Ascending aorta (tissue), 2 donors: ENCODE measurements at places on chromosomes 3 and 15.
A peak's percentile ranks its signal among the peaks of the same experiment; 100 is the strongest.

DNA sequence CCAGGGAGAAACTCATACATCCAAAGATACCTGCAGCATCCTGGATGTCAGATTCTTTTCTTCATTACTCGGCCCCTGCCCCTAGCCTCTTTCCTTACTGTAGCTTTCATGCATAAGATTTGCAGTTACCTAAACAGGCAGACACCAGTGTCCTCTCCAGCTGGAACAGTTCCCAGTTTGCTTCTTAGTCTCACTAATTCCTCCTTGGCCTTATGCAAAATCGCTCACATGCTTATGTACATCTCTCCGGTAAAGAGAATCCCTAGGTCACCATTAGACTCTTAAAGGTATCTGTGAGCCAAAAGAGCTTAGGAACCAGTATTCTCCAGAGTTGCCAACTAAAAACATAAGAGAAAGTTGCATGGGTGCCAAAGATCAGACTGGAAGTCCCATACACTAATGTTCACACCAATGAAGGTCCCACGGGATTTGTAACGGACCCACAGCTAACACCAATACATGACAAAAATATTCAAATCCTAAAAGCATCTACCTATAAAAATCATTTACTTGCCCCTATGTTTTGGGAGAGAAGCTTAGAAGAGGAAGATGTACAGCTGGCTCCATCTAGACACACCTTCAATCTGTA lies 66.6 kb downstream of the CBLB start:
- DNase-seq = no peak

DNA sequence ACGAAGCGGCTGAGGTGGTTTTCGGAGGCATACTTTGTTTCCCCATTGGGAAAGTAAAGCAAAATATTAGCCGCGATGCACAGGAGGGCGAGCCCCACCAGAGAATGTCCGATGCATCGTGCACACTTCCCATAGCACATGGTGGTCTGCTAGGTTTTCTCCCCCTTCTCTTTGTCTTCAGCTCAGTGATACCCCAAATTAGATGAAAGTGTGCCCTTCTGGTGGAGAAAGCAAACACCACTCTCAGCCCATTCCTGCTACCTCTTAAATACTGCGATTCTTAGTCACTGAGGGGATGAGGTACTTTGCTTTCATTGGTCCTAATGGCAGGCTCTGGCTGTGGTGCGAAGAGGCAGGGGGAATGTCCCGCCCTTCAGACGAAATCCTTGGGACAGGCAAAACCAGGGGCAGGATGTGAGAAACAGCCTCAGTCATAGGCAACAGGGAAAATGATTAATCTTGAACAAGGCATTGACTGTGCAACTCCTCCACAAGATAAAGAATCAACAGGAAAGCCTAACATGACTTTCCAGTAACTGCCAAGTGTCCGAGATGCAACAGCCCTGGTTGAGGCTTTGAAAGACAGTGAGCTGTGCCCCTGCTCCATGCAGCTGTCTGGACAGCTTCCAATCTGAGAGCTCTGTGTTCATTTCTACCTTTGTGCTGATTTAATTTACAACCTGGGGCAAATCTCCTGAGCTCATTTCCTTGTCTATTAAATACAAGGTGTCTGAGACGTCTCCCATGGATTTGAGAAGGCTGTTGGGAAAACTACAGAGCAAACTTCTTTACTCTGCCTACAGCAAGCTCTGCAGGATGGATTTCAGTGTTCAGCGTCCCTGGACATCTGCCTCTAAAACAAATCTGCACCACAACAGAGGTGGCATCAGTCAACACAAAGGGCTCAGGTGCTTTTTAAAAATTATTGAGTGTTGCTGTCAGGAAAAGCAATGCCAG lies at the start of gene TM4SF1:
Gene TM4SF1, minus strand, starts transcription at position 242 of the 957 bp plus-strand sequence. Its CDS starts 102 bp downstream, at position 140.
- DNase-seq = peak; percentile 92

DNA sequence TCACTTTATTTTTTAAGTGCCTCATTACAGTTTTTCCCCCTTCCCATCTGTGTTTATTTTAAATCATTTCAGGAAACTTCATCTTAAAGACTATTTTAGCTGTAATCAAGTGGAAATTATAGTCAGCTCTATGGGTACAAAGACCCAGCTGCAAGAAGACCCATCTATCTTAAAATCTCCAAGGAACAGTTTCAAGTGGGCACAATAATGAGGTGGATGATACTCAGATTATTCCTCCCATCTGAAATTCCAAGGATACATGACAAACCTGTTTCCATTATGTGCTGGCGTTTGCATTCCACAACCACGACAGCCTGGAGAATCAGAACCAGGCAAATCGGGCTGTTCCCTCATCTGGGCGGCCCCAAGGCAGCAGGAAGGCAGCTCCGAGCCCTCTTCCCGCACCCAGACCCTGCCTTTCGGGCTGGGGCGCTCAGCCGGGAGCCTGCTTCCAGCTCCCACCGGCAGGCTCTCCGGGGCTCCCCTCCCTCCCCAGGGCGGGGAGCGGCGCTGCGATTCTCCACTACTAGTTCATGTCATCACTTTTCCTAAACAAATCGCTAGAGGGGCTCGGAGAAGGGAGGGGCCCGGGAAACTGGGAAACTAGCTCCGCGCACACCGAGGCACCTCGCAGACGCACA lies at the start of gene MGLL:
Gene MGLL, minus strand, starts transcription at position 475 of the 641 bp plus-strand sequence. Its CDS starts 197 bp downstream, at position 278.
- DNase-seq = no peak

DNA sequence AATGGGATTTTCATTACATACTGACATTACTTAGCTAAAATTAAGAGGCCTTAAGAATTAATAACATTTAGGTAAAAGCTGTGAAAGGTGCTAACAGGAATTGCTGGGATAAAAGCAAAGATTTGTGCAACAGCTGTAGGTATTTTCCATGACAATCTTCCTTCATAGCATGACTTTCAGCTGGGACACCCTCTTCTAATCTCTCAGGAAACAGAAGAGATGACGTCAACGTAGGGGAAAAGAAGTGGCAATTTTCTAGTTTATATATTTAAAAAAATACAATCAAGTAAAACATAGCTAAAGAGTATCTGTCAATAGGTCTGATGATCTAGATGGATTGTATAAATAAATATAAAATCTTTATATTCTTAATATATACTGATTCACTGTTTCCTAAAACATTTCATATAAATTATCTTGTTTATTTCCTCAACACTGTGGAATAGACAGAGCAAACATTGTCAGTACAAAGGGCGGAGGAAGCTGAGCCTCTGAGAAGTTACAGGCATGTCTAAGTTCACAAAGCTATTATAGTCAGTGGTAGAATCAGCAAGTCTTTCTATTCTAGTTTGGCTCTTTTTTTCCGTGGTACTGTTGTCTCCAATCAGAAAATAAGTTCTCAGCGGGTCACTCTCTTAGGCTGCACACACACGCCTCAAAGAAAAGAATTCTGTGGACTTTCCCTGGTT lies 217.0 kb downstream of the P3H2 start:
- DNase-seq = no peak

DNA sequence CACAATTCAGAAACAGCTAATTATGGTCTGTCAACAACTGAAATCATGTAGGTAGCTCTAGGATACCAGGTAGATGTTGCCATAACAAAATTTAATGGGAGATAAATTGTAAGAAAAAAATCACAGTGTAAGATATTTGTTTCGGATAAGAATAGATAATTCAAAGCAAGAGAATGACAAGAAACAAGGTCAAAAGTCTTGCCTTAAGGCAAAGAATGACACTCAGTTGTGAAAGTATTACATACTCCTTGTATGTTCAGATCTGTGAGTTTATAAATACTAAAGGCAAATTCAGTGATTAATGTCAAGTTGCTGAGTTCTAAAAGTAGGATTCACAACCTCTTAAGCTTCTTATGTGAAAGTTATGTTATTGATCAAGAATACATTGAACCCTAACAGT lies 772.2 kb upstream of the SGO1 start:
- no peak for DNase-seq

- DNase-seq = no peak
Measured at GRCh38 chr3:71361334-71361890, 222.1 kb downstream of the FOXP1 start.

- DNase-seq = no peak
Measured at GRCh38 chr3:73215281-73215680, 153.8 kb downstream of the EBLN2 start.

- peak; percentile 87 for DNase-seq
Measured at GRCh38 chr15:64877435-64877834, 34.3 kb upstream of the ANKDD1A start.

GRCh38 chr3:50297384-50297775 lies 1.8 kb downstream of the HYAL3 start:
- no peak for DNase-seq

DNA sequence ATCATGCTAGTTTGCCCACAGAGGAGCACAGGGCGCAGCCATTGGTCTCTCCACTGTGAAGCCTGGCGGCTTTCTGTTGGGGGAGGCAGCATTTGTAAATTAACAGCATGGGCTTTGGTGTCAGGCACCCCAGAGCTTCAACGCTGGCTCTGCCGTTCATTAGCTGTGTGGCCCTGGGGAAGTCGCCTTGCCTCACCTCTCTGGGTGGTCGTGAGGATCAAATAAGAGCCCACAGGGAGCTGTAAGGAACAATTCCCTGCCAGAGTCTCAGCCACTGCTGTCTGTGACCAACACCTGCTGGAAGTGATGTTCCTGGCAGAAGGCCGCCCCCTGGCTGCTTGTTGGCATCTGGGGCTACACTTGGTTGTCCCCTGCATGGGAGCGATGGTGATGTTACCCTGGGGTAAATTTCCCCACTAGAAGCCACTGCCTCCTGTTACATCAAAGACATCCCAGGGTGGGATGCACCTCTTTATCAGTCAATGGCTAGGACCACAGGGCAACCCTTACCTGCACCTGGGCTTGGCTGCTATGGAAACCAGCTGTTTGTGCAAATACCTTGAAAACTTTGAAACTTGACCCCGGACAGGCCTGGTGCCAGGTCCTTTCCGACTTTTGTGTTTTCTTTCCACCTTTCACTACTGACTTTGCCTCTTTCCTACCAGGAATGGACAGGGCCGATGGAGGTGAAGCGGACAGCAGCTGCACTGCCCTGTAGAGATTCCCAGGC lies 36.9 kb downstream of the DNASE1L3 start:
- no peak for DNase-seq

DNA sequence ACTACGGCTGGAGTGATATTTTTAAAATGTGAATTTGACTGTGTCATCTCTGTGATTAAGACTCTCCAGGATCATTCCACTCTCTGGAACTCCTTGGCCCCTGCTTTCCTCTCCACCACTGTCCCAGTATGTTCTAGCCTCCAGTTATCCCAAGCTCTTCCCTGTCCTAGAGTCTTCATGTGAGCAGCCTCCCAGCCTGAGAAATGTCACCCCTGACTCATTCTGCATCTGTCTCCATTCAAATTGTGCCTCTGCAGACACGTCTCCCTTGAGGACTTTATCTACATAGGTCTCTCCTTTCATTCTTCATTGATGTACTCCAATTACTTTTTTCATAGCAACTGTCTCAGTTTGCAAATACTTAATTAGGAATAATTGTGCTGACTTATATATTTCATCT lies 317.7 kb upstream of the ADAMTS9 start:
- no peak for DNase-seq

DNA sequence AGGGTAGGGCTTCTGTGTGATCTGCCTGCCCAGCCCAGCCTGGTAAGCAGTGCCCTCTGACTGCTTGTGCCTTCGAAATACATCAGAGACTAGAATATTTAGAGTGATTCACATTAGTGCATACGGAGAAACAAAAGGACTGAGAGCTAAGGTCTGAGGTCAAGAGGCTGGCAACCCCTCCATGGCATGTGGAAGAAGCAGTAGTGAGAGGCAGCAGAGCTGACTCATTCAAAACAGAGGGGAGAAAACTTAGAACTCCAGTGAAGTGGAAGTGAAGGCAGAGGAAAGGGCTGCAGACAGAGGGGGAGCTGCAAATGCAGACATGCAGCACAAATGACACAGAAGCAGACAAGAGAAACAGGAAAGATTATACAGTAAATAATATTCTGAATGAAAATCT lies 61.6 kb downstream of the ULK4 start:
- no peak for DNase-seq

DNA sequence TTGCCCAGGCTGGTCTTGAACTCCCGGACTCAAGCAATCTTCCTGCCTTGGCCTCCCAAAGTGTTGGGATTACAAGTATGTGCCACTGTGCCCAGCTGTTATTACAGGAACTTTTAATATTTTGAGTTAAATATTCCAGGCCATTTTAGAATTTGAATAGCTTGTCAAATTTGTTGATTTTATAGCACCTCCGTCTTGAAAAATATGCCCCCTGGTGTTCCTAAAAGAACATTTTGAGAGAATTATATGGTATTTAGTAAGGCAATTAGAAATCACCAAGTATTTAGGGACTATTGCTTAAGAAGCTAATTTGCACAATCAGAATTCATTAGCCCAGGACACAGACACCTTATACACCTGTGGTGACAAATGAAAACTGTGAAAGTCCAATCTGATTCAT lies 23.7 kb downstream of the PDE8A start:
- DNase-seq = no peak
